ENCODE measurements at places on chromosomes 12 and 14.
A peak's percentile ranks its signal among the peaks of the same experiment; 100 is the strongest.

- no peak for DNase-seq
Measured at GRCh38 chr14:101920271-101920670, 44.1 kb upstream of the DYNC1H1 start.

- no peak for DNase-seq
Measured at GRCh38 chr12:92065018-92065499, 80.6 kb downstream of the BTG1 start.

DNA sequence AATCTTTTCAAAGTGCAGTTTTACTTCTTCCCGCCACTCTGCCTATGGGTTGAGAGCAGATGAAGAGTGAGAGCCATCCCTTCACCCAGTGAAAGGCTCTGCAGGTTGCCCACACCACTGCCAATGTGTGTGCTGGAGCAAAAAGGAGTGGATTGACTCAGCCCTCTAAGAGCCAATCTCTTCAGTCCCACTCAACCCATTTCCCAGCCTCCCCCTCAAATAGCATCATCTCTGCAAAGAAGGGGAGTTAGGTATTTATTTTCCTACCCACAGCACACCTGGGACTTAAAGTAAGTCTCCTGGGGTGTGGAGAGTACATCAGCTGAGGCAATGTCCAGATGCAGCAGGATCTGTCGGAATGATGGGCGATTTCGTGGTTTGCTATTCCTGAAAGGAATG is 15.3 kb downstream of the MAP3K12 start:
- no peak for DNase-seq

- DNase-seq: no peak
Measured at GRCh38 chr14:106792543-106792942, 1266.2 kb downstream of the TMEM121 start.

- no peak for DNase-seq
Measured at GRCh38 chr12:51405801-51406207, 14.6 kb upstream of the GALNT6 start.

- DNase-seq: no peak
Measured at GRCh38 chr12:67871231-67871630, 118.0 kb upstream of the IFNG-AS1 start.

DNA sequence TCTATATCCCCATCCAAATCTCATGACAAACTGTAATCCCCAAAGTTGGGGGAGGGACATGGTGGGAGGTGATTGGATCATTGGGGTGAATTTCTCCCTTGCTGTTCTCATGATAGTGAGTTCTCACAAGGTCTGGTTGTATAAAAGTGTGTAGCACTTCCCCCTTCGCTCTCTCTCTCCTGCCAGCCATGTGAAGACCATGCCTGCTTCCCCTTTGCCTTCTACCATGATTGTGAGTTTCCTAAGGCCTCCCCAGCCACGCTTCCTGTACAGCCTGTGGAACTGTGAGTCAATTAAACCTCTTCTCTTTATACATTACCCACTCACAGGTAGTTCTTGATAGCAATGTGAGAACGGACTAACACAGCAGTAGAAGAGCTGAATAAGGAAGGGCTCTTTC is 62.6 kb upstream of the VASH1 start:
- DNase-seq: no peak

DNA sequence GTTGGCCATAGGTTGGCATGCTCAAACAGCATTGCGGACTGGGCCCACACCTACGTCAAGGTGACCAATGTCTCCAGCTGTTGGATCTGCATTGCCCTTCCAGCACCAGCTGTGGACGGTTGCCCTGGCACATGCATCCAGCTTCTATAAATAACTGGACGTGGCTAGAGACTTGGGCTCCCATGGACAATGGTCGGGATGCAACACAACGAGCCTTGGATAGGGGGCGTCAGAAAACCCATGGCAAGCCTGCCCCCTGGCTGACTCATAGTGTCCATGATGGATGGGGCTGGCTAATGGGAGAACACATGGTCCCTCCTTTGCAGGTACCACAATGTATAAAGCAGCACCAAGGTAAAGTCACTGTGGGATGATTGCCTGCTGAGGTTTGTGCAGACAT is 331.6 kb upstream of the FAR2 start:
- no peak for DNase-seq

DNA sequence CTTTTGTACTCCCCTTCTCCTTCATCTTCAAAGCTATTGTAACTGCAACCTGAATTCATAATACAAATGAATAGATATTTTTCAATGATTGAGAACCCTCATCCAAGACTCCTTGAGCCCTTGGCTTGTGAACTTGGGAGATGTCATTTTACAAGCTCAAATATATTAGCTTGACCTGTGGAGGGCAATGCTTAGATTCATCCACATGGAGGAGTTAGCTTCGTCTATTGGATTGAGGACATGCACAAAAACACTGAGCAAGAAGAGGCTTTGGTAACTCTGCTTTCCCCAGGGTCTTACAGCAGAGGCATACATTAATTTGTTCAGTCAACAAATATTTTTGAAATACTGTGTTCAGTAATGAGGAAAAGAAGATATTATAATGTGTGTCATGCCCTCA is 101.1 kb downstream of the OTOGL start:
- DNase-seq: no peak

GRCh38 chr14:61417141-61417540 is 95.8 kb downstream of the PRKCH start:
- no peak for DNase-seq

DNA sequence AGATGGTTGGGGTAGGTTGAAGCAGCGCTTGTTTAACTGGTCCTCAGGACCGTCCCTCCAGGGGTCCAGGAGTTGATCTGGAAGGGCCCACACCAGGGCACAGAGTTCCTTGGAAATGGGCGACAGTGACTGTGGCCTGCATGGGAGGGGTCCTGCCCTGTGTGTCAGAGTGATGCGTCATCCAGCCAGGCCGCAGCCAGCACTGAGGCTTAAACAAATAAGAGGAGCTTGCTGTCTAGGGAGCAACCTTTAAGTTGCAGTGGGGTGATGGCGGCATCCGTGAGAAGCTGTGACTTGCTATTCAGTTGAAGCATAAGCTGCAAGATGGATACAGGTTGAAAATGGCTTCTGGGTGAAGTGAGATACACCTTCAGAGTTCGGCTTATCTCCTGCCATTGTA is 20.2 kb downstream of the DCAF4 start:
- DNase-seq: no peak

DNA sequence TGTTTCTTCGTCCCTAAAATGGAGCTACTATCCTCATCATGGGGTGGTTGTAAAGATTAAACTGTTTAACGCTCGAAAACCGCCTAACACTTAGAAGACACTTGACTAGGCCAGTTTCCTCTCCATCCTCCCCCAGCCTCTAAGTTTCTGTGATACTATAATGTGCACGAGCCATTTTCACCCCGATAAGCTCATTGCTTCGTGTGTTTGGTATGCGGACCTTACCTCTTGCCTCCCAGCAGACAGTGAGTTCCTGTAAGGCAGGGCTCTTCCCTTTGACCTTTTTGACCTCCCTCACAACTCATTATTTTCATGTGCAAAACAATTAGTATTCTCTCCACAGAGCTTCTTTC is 499 bp upstream of the GXYLT1 start:
- no peak for DNase-seq

DNA sequence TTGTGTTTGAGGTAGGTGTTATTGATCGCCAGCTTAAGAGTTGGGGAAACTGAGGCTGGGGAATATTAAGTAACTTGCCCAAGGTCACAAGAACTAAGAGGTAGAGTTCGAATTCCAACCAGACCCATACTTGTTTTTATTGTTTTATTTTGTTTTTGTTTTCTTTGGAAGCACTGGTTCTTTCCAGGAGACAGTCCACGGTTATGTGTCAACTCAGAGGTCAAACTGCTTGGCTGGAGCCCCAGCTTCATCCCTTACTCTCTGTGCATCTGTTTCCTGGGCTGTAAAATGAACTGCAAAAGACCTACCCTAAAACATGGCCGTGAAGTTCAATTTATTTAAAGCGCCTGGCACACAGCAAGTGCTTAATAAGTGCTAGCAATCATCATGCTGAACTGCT is 74.4 kb upstream of the MAP1LC3B2 start:
- DNase-seq: no peak

DNA sequence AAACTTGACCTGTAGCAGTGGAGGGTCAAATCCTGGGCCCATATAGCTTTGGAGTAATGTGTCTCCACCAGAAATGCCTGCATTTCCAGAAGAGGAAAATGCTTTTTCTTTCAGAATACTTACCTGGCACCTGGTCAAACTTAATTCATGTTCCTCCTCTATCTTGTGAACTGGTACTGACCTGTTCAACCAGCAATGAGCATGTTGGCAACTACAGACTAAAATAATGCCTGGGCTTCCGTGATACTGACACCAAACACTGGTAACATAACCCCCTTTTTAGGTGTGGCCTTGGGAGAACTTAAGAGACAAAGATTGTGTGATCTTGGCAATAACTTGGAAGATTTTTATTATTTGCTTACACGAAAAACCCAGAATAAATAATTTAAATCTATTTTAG is 23.8 kb upstream of the MGST1 start:
- DNase-seq: no peak

GRCh38 chr12:106981788-106982187 is 5.2 kb downstream of the MTERF2 start:
- no peak for DNase-seq

- peak; percentile 86 for DNase-seq
Measured at GRCh38 chr12:131928711-131929580, at the start of gene PUS1. Gene PUS1, plus strand, starts transcription at chr12:131929276. Its CDS starts 447 bp downstream, at chr12:131929723.

DNA sequence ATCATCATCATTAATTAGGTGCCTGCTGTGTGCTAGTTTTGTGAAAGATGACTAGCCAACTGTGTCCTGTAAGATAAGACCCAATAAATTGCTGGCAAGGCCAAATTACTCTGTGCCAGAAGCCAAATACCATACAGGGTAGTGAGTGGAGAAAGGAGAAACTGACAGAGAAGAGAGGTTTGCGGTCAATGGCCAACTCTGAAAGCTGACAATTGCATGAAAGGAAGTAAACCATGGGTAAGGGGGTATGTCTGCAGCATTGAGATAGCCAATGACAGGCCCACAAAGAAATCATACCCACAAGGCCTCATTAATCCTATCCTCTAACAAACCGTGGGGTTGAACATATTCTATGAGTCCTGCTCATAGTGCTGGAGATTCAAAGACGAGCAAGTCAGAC is 236.6 kb upstream of the CCDC196 start:
- DNase-seq: no peak

- DNase-seq: no peak
Measured at GRCh38 chr12:11685716-11686115, 36.2 kb downstream of the ETV6 start.

Data from stimulated activated CD8-positive, alpha-beta memory T cell treated with anti-CD3 and anti-CD28 coated beads, Interleukin-7, amount 100 ng/mL, for 1 hour (primary cell).